GM23248 (cell line): ENCODE measurements at places on chromosomes 6 and 20. TPM values are rescaled to one million over a fixed set of nuclear protein-coding genes. Genes with fewer than 3 reads are reported as not detected.

- no peak overlapping the region for H3K4me3 ChIP-seq
- DNase-seq: peak; percentile 34
- no peak overlapping the region for H3K27ac ChIP-seq
Observed at GRCh38 chr6:16819752-16820151, 58.5 kb upstream of the ATXN1 start.

GRCh38 chr6:121205569-121205968, 128.7 kb downstream of the TBC1D32 start:
- H3K4me3 ChIP-seq: no peak overlapping the region

MROH8 gene
- 0.25 and 4.2 TPM in 2 replicates for total RNA-seq

DNA sequence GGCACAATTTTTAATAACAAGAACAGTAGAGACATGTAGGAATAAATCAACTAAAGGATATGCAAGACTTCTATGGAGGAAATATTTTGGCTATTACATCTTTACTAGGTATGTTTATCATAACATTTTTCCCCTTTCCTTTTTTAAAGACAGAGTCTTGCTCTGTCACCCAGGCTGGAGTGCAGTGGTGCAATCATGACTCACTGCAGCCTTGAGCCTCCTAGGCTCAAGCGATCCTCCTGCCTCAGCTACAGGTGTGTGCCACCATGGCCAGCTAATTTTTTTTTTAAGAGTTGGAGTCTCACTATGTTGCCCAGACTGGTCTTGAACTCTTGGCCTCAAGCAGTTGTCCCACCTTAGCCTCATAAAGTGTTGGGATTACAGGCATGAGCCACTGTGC, 37.0 kb downstream of the AKAP7 start:
- peak; percentile 48 for DNase-seq
- no peaks in the 10 kb centered on the region for H3K36me3 ChIP-seq
- peaks cover 53% of the 10 kb centered on the region for H3K4me1 ChIP-seq
- no peak overlapping the region for H3K27ac ChIP-seq
- H3K4me3 ChIP-seq: no peak overlapping the region

DNA sequence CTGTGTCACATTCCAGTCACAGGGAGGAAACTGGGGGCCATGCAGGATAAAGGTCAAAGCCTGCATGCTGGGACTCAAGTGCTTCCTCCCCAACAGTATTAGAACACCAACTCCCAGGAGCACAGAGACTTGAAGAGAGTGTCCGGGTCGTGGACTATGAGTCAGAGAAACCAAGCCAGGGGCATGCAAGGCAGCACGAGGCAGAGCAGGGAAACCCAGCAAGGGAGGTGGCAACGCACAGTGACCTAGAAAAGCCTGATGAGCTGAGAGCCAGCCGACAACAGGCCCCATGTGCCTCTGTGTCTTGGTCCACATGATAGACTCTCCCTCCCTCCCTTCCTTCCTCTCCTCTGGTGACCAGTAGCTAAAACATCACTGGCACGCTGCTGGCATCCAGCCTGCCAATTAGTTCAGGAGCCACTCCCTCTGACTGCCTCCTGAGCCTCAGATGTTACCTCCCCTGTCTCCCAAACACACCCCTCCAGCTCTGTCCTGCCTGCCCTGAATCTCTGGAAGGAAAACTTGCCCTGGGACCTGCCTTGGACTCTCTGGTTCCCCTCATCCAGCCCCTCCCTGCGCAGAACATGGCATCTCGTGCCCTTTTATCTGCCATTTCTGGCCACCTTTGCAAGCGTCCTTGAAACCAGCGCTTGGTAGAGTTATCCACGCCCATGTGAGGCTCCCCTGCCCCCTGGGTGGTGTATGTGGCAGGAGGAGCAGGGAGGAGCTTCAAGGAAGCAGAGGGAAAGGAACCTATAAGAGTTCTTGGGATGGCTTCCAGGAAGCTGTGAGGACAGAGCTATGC, 16.2 kb upstream of the RNF39 start:
- DNase-seq: peak; percentile 89
- H3K27ac ChIP-seq: peak overlapping the region; percentile 29; the same call in 1 of the 2 replicates
- peaks cover 11% of the 10 kb centered on the region for H3K4me1 ChIP-seq
- H3K4me3 ChIP-seq: no peak overlapping the region
- peaks cover 15% of the 10 kb centered on the region; the same call in 1 of the 2 replicates for H3K27me3 ChIP-seq

DNA sequence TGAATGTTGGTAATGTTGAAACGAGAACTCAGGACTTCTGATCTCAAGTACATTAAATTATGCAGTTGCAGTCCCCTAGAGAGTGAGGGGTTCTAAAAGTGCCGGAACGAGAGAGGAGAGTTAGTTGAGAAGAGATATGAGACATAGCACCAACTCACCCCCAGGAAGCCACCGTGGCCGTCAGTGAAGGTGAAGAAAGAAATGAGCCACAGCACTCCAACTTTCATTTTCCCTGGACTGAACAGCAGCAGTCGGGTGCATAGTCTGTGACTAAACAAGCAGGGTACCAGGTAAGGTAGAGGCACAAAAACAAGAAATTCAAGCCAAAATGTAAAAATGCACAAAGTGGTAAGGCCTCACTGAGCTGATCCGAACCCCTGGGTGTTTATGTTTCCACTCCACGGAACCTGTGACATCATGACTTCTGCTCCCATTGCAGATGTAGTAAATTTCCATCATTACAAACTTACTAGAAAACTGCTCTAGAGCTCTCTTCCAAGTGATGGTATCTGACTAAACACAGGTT, 13.2 kb downstream of the ADGRF1 start:
- no peaks in the 10 kb centered on the region for H3K36me3 ChIP-seq
- H3K4me1 ChIP-seq: no peaks in the 10 kb centered on the region
- peaks cover 3% of the 10 kb centered on the region; the same call in 1 of the 2 replicates for H3K27me3 ChIP-seq
- no peak overlapping the region for H3K27ac ChIP-seq
- no peak overlapping the region for H3K4me3 ChIP-seq
- DNase-seq: no peak

C20orf204 gene
- 0.32 and 0.51 TPM in 2 replicates for total RNA-seq

- no peaks in the 10 kb centered on the region for H3K27me3 ChIP-seq
- no peak for DNase-seq
- H3K4me1 ChIP-seq: no peaks in the 10 kb centered on the region
- no peaks in the 10 kb centered on the region for H3K36me3 ChIP-seq
Observed at GRCh38 chr6:114735025-114735735, 392.4 kb upstream of the HS3ST5 start.

DNA sequence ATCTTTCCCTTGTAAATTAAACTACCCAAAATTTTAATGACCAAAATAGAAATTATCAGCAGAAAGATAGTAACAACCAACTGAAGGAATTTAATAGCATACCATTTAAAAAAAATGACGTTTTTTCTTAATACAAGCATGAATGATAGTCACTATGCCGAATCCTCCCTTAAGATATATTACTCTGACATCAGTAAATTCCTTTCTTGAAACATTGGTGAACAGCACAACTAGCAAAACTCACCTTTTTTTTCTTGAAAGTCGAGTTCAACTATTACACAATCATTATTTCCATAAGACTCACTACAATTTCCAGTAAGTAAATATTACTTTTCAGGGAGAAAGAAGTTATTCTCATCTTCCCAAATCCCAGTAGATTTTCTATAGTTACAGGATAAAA, 433.2 kb downstream of the GRIK2 start:
- DNase-seq: no peak
- no peaks in the 10 kb centered on the region for H3K36me3 ChIP-seq
- no peaks in the 10 kb centered on the region for H3K27me3 ChIP-seq

GRCh38 chr6:34018961-34019606, 126.8 kb downstream of the GRM4 start:
- no peaks in the 10 kb centered on the region; the same call in 1 of the 2 replicates for H3K27me3 ChIP-seq
- H3K4me3 ChIP-seq: no peak overlapping the region
- H3K27ac ChIP-seq: no peak overlapping the region
- DNase-seq: no peak
- no peaks in the 10 kb centered on the region for H3K36me3 ChIP-seq
- no peaks in the 10 kb centered on the region for H3K4me1 ChIP-seq

- no peaks in the 10 kb centered on the region for H3K36me3 ChIP-seq
- DNase-seq: peak; percentile 9
Observed at GRCh38 chr20:10555393-10555792, 118.4 kb downstream of the JAG1 start.

MAP7 gene
- total RNA-seq: 0.76 and 1.9 TPM in 2 replicates

DNA sequence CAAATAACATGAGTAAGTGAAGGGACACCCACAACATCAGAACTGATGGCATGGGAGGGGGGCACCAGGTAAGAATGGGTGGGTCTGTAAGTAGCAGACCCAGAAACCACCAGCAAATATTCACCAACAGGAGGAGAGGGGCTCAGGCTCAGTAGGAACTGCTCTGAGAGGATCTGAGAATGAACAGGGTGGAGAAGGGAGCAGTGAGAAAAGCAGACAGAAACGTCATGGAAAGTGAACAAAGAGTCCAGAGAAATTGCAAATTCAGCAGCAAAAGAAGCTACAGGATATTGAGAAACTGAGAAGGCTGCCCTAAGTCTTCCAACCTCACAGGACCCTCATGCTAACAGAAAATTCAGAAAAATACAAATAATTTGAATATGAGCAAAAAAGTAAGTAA, 121.3 kb downstream of the KIF16B start:
- no peak overlapping the region for H3K27ac ChIP-seq
- H3K4me3 ChIP-seq: no peak overlapping the region

FERMT1 gene
- total RNA-seq: 4.1 and 4.2 TPM in 2 replicates

GRCh38 chr6:28896505-28897368, 27.0 kb downstream of the TRIM27 start:
- H3K36me3 ChIP-seq: peaks cover 13% of the 10 kb centered on the region; the same call in 1 of the 2 replicates
- DNase-seq: peak; percentile 82
- H3K4me3 ChIP-seq: peak overlapping the region; percentile 87
- no peaks in the 10 kb centered on the region for H3K27me3 ChIP-seq

GRCh38 chr6:60668428-60668827, 1617.6 kb downstream of the KHDRBS2 start:
- H3K27me3 ChIP-seq: no peaks in the 10 kb centered on the region
- H3K4me1 ChIP-seq: no peaks in the 10 kb centered on the region
- H3K36me3 ChIP-seq: no peaks in the 10 kb centered on the region
- no peak overlapping the region for H3K4me3 ChIP-seq

DNA sequence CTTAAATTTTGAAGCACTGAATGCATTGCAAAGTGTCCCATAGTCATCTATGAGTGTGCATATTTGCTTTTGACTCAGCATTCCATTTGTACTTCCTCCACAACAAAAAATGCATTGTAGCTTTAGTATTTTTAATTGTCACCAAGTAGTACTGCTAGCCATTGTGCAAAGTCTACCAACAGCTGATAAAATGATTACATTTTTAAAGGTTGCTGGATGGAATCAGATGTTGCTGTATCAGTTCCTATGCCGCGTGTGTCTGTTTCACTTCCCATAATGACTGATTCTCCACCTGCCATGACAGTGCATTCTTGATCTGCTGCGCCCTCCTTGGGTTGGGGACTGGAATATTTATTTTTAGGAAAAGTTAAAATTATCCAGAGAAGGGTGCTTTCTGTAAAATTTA, 41.2 kb downstream of the SLX4IP start:
- H3K4me1 ChIP-seq: peaks cover 13% of the 10 kb centered on the region
- no peaks in the 10 kb centered on the region for H3K27me3 ChIP-seq
- no peaks in the 10 kb centered on the region for H3K36me3 ChIP-seq
- peak; percentile 60 for DNase-seq
- H3K4me3 ChIP-seq: no peak overlapping the region

C20orf144 gene
- 0.63 TPM in 1 of 2 replicates, not detected in the other for total RNA-seq

KCNK15 gene
- total RNA-seq: 9.9 and 11.1 TPM in 2 replicates

GRCh38 chr6:156731396-156731795, 45.8 kb upstream of the ARID1B start:
- no peaks in the 10 kb centered on the region for H3K27me3 ChIP-seq
- H3K4me1 ChIP-seq: no peaks in the 10 kb centered on the region; the same call in 1 of the 2 replicates
- DNase-seq: peak; percentile 83
- H3K27ac ChIP-seq: no peak overlapping the region

DNA sequence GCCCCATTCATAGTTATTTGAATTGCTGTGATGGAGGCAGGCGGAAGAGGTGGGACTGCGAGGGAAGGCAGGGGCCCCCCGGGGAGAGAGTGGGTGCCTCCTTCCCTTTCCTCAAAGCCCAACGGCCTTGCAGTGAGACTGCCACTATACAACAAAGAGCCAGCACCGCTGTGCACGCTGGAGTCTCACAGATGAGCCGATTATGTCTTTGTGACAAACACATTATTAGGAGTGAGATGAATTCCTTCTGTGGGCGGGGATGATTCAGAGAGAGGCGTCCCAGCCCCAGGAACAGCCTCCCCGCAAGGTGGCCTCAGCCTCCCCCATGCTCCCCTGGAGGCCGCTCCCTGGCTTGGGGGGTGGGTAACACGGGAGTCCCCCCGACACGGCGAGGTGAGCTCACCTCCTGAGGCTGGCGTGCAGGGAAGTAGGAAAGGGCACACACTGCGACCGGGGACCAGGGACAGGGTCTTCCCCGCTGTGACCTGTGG, 26.7 kb downstream of the NTSR1 start:
- H3K27me3 ChIP-seq: no peaks in the 10 kb centered on the region
- no peak overlapping the region for H3K27ac ChIP-seq
- peaks cover 11% of the 10 kb centered on the region for H3K4me1 ChIP-seq
- H3K36me3 ChIP-seq: no peaks in the 10 kb centered on the region

DNA sequence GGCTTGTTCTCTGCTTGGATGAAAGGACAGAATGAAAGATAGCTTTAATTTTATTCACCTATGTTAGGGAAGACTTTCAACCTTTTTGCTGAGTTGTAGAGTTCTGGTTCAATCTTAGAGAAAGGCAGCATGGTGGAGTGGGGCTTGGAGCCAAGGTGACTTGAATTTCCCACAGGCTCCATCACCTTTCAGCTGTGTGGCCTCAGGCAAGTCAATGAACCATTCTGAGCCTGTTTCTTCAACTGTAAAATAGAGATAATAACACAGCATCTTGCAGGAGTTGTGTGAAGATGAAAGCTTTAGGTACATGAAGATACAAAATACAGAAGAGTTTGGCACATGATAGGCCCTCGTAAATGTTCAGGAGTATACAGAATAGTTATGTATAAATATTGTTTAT, 19.1 kb upstream of the DTNBP1 start:
- H3K27ac ChIP-seq: no peak overlapping the region
- no peaks in the 10 kb centered on the region for H3K4me1 ChIP-seq
- no peak for DNase-seq
- no peaks in the 10 kb centered on the region for H3K36me3 ChIP-seq

DNA sequence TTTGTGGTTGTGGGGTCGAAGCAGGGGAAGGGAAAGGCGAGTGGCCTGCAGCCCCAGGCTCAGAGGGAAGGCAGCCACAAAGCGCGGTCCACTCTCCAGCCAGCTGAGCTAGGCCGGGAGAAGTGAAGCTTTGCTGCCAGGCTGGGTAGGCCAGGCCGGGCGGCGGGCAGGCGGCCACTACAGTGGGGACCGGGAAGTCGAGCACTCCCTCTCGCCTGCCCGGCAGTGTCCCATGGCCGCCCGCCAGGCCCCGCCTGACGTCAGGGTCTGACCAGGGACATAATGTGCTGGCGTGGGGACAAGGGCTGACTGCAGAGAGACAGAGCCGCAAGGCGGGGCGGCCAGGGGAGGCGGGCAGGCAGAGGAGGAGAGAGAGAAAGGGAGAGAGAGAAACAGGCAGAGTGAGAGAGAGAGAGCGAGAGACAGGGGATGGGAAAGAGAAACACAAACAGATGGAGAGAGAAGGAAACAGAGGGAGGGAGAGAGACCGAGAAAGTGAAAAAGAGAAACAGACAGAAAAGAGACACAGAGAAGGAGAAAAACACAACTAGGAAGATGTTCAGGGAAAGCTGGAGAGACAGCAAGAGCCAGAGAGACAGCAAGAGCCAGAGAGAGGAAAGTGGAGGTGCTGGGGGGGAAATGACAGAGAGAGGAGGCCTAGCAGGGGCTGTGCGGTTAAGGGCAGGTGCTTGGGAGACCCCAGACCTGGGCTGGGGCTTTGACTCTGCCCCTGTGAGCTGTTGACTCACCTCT, 94.5 kb upstream of the PTPN1 start:
- H3K36me3 ChIP-seq: no peaks in the 10 kb centered on the region
- peak overlapping the region; percentile 71 for H3K27ac ChIP-seq
- no peaks in the 10 kb centered on the region for H3K27me3 ChIP-seq

MYL9 gene
- total RNA-seq: 134 and 172 TPM in 2 replicates

GRCh38 chr20:44641325-44641724, 10.2 kb downstream of the ADA start:
- no peak overlapping the region for H3K27ac ChIP-seq
- H3K4me3 ChIP-seq: no peak overlapping the region
- H3K4me1 ChIP-seq: peaks cover 27% of the 10 kb centered on the region
- H3K27me3 ChIP-seq: no peaks in the 10 kb centered on the region
